ENCODE measurements at places on chromosomes 6 and 20. TPM values are rescaled to one million over a fixed set of nuclear protein-coding genes. Genes with fewer than 3 reads are reported as not detected.

FKBP1C gene
- polyA plus RNA-seq: 1.5 TPM

SAMD10 gene
- polyA plus RNA-seq: 9.4 TPM

ADGB gene
- polyA plus RNA-seq: not detected

PABPC1L gene
- 31.6 TPM for polyA plus RNA-seq

PRR18 gene
- not detected for polyA plus RNA-seq

PRDM13 gene
- 0.01 TPM for polyA plus RNA-seq

CNKSR3 gene
- 12.9 TPM for polyA plus RNA-seq

LKAAEAR1 gene
- polyA plus RNA-seq: 0.09 TPM

All from esophagus (tissue), 2 donors.